ENCODE measurements at places on chromosomes 1 and 21.

DNA sequence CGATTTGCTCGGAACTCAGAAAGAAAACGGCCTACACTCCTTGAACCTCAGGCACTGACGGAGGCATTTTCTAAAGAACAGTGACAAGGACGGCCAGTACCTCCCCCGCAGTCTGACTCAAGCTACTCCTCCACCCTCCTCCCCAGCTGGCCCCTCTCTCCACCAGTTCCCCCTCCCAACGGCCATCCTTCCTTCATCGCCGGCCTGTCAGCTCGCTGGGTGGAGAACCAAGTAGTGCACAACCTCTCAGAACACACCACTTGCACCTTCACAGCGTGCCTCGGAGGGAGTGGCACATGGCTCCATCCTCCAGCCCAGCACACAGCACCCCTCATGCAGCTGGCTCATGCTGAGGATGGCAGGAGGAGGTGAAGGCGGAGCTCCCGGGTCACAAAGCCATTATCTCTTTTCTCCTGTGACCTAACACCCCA lies 58.8 kb downstream of the TOR1AIP2 start:
- no peak for DNase-seq

DNA sequence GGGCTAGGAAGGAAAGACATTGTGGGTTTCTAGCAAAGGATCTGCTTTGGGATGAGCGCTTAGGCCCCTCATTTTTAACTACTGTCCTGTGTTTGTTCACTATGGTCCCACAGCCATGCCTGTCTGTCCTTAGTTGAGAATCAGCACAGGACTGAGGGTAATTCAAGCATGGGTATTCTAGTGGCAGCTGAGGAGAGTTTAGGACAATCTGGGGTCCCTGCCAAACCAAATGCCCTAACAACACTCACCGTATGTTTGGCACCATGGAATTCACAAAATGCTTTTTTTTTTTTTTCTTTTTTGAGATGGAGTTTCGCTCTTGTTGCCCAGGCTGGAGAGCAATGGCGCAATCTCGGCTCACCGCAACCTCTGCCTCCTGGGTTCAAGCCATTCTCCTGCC lies 10.4 kb downstream of the ARHGEF11 start:
- DNase-seq: no peak

GRCh38 chr1:64680599-64680998 lies 64.3 kb upstream of the RAVER2 start:
- DNase-seq: no peak

- DNase-seq: no peak
Measured at GRCh38 chr1:110502402-110503151, 16.4 kb downstream of the KCNA10 start.
